ENCODE measurements at places on chromosomes 1 and 21.
A peak's percentile ranks its signal among the peaks of the same experiment; 100 is the strongest.

- no peak for DNase-seq
Observed at GRCh38 chr1:179781962-179782361, 38.9 kb downstream of the FAM163A start.

DNA sequence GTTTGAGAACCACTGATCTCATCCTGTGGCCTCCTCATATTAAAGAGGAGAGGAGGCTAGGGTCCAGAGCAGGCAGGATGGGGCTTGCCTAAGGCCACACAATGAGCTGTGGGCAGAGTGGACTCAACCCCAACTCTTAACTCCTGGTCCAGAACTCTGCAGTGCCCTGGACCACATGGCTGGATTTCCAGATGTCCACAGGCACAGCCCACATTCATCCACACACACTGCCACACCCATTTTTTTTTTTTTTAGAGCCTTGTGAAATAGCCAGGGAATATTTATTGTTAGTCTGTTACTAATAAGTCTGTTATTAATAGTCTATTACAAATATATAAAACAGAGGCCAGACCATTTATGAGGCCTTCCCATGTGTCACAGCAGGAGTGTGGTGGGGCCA lies 192.2 kb downstream of the TRABD2B start:
- no peak for DNase-seq

DNA sequence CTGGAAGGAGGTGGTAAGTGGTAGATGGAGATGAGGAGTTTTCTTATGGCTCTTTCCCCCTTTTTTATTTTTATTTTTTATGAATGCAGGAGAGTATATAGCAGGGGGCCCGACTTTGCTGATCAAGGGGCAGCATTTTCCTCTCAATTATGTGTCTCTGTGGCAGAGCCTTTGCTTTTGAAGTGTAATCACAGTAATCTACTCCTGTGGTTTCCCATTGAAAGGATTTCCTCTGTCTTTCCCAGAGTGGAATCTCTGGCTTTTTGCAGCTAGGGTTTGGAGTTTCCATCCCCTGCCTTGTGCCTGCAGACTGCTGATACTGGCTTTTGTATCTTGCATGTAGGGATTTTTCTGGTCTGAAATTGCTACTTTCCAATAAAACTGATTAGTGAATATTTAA lies 29.1 kb downstream of the ARID1A start:
- DNase-seq: no peak

- no peak for DNase-seq
Observed at GRCh38 chr1:24481843-24482610, 20.6 kb upstream of the RCAN3 start.

DNA sequence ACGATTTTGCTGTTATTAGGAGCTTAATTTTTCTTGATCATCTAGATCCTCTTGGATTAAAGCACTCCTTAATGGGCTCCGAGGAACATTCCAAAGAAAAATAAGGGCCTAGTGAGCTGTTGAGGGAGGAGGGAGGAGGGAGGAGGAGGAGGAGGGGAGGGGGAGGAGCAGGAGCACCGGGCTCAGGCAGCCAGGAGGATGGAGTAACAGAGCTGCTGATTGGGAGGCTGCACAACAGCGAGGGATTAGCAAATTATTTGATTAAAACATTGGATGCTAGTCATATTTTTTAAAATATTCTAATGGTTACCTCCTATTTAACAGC lies 302.1 kb upstream of the RRP15 start:
- no peak for DNase-seq

- no peak for DNase-seq
Observed at GRCh38 chr1:90443354-90443753, 273.7 kb downstream of the BARHL2 start.

GRCh38 chr1:228148935-228149405 lies 760 bp upstream of the GJC2 start:
- no peak for DNase-seq

GRCh38 chr1:17729248-17729647 lies 25.9 kb upstream of the ACTL8 start:
- no peak for DNase-seq

- DNase-seq: no peak
Observed at GRCh38 chr21:32088471-32088870, 190.4 kb downstream of the MIS18A start.

DNA sequence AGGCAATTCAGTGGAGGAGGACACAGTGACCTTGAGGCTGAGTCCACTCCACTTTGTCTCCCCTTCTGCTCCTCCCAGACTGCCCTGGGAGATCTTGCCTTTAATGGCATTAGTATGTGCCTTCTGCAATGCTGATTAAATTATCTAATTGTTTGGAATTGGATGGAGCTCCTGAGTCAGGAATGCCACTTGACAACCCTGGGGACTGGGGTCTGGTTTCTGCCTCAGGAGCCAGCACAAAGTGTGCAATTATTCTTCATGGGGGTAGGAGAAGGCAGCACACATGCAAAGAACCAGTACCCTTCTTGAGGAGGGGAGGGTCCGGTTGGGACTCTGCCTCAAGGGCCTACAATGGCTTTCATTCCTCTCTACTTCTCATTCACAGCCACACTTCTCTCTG lies 11.9 kb upstream of the PLXNA2 start:
- DNase-seq: no peak

- peak; percentile 100 for DNase-seq
Observed at GRCh38 chr1:108746382-108747170, at the start of gene STXBP3. STXBP3 (plus strand) TSS chr1:108746674; CDS start chr1:108746738, 64 bp downstream.

- DNase-seq: no peak
Observed at GRCh38 chr1:94406446-94406845, 11.7 kb upstream of the ABCD3 start.

GRCh38 chr1:231057410-231057809 lies 17.4 kb upstream of the FAM89A start:
- no peak for DNase-seq

GRCh38 chr1:1331068-1331965 lies at the start of gene TAS1R3:
TAS1R3 (plus strand) TSS chr1:1331280; CDS start chr1:1331346, 66 bp downstream.
- DNase-seq: no peak

DNA sequence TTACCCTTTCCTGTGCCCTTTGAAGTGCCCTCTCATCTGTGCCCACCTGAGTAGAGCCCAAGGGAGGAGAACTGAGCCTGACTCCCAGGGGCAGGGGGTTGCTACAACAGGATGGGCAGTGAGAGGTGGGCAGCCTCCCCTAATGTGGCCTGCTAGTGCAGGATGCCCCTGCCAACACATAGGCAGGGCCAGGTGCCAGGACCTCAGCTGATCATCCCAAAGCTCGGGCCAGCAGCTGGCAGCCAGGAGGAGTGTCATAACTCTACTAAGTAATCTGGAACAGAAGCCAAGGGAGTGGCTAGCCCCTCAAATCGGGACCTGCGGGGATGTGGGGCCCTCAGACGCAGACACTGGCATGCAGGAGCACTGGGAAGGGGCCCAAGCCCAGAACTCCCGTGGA lies 208.8 kb upstream of the RAB4A start:
- no peak for DNase-seq

DNA sequence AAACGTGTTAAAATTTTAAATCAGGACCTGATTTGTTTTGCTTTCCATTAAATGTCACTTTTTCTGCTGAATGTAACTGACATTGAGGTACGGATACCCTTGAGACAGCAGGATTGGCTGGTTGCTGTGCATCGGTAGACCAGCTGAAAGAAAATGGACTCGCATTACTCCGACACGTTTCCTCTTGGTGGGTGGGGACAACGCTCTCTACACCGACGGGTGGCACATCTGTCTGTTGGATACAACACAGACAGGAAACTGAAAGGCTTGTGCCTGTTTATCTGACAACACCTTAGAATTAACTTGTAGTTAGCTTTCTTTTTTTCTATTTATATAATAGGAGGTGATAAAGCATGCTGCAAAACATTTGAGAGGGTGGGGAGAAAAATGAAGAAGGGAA lies 19.4 kb downstream of the PRPF38A start:
- peak; percentile 5 for DNase-seq

- DNase-seq: no peak
Observed at GRCh38 chr21:40049031-40049930, 182.0 kb downstream of the PCP4 start.

GRCh38 chr1:30299393-30299792 lies 424.0 kb downstream of the MATN1 start:
- DNase-seq: no peak

- DNase-seq: no peak
Observed at GRCh38 chr1:26017606-26018005, 4.0 kb upstream of the EXTL1 start.

- no peak for DNase-seq
Observed at GRCh38 chr1:93616996-93617669, 64.5 kb downstream of the BCAR3 start.

- no peak for DNase-seq
Observed at GRCh38 chr1:198359024-198359653, 181.3 kb downstream of the ATP6V1G3 start.

DNA sequence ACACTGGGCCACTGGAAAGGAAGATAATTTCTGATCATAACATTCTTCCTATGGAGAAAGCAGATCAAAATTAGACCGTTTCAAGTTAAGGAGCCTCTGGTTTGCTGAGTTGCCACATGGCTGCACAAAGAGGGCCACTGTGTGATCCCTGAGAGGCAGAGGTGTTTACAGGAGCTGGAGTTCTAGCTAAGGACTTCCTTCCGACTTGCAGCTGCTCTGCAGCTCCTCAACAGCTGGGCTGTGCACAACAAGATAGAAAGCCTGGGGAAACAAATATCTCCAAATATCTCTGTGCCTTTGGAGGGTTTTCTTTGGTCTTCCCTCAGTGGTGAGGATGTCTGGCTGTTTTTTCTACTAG lies 26.8 kb downstream of the GADD45A start:
- DNase-seq: no peak

DNA sequence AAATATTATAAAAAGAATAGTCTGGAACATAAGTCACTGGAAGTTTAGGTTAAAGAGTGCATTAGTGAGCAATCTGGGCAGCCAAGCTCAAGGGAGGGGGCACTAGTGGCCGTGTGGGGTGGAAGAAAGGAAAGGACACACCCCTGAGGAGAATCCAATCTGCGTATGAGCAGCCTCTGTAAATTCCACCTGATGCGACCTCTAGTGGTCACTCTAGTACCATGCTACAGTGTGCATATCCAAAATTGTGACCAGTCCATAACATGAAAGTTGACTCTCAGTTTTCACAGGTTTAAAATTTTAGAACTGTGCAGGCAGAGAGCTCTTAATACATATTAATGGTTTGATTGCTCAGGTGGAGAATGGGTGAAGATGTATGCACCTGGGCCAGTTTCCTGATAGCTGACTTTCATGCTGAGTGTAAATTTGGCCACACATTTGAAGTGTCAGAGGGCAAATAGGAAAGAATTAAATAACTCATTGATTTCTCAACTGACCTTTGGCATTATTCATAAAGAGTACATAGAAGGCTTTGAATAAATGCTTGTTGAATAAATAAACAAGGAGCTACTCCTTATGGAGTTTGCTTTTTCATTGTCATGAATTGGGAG lies 105.9 kb upstream of the C21orf91 start:
- no peak for DNase-seq

- DNase-seq: no peak
Observed at GRCh38 chr1:181604482-181605249, 121.3 kb downstream of the CACNA1E start.

- DNase-seq: no peak
Observed at GRCh38 chr1:169914531-169914930, 20.8 kb upstream of the SCYL3 start.

DNA sequence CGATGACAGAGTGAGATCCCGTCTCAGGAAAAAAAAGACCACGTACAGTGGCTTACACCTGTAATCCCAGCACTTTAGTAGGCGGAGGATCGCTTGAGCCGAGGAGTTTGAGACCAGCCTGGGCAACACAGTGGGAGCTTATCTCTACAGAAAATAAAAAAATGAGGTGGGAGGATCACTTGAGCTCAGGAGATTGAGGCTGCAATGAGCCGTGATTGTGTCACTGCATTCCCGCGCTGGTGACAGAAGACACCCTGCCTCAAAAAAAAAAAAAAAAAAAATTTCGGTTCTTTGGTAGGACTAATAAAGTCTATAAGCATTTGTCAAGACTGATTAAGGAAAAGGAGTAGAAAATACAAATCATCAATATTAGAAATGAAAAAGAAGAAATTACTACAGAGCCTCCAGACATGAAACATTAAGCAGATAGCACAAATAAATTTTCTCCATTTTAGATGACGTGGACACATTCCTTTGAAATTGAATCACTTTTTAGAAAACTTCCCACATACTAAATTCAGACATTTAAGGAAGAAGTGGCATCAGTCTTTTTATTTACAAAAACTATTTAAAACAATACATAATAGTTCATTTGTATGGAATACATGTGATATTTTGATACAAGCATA lies 30.4 kb downstream of the MORC3 start:
- no peak for DNase-seq

GRCh38 chr1:188170411-188170810 lies 1341.7 kb downstream of the PLA2G4A start:
- DNase-seq: no peak

DNA sequence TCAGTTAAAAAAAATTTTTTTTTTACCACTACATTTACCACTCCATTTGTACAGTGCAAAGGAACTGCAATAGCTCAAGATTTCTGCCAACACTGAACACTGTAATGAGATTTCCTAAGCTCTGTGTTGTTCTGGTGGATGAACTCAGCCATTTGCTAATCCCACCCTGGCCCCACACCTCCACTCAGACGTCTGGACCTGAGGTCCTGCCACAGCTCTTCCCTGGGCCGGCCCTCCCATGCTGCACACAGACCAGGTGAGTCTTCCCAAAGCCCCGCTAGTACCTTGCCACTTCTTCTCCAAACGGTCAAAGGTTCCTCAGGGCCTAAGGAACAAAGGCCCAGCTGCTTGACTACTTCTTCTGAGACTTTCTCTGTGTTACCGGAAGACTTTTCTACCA lies 56.4 kb downstream of the SLC45A1 start:
- DNase-seq: no peak

DNA sequence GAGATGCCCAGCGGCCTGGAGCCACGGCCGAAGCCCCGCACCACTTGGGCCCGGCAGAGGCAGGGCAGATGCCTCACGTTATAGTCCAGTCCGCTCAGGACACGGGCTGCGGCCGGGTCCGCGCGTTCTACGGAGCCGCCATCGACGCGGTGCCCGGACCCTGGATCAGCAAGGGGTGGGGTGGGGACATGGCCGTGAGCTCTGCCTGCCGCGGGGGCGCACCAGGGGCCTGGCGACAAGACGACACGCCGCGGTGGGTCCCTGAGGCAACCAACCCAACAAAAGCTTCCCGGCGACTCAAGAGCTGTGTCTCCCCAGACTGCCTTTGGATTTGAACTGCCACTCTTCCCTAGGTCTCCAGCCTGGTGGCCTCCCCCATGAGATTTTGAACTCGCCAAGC lies 211.4 kb upstream of the GREM2 start:
- DNase-seq: no peak

DNA sequence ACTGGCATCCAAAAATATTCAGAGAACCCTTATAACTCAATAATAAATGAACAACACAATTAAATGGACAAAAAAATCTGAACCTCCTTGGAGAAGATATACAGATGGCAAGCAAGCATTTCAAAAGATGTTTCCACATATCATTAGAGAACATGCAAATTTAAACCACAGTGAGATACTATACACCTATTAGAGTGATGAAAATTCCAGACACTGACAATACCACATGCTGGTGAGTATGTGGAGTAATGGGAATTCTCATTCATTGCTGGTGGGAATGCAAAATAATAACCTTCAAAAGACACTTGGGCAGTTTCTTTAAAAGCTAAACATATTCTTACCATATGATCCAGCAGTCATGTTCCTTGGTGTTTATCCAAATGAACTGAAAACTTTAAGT lies 46.1 kb downstream of the HS2ST1 start:
- DNase-seq: no peak

Measured in stimulated activated CD4-positive, alpha-beta T cell treated with anti-CD3 and anti-CD28 coated beads, Interleukin-15, amount 100 ng/mL, for 1 hour (primary cell).